ENCODE measurements at places on chromosomes 5 and 9.

GRCh38 chr9:113573046-113573958, 109.8 kb downstream of the RGS3 start:
- DNase-seq = no peak

DNA sequence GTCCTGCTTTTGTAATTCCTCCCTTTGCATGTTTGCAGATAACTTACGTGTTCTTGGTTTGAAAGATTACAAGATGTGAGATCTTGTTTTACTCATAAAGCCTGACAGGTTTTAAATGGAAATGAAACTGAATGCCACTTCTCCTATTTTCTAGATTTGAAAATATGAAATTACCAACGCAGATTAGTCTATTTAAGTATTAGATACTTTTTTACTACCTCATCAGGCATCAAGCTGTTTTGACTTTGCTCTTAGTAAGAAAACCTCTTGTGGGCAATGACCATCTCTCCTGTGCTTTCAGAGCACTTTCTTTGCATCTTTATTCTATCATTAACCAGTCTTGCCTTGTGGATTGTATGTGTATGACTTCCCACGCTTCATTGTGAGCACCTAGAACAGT, 3.5 kb downstream of the DMXL1 start:
- DNase-seq = no peak

GRCh38 chr9:132846918-132847515, 31.1 kb downstream of the AK8 start:
- no peak for DNase-seq

- no peak for DNase-seq
These were observed 368.1 kb downstream of the DTWD2 start for GRCh38 chr5:118620233-118620632.

GRCh38 chr9:107368696-107369095, 85.6 kb downstream of the RAD23B start:
- DNase-seq = no peak

GRCh38 chr5:40447438-40447837, 232.3 kb upstream of the PTGER4 start:
- no peak for DNase-seq

DNA sequence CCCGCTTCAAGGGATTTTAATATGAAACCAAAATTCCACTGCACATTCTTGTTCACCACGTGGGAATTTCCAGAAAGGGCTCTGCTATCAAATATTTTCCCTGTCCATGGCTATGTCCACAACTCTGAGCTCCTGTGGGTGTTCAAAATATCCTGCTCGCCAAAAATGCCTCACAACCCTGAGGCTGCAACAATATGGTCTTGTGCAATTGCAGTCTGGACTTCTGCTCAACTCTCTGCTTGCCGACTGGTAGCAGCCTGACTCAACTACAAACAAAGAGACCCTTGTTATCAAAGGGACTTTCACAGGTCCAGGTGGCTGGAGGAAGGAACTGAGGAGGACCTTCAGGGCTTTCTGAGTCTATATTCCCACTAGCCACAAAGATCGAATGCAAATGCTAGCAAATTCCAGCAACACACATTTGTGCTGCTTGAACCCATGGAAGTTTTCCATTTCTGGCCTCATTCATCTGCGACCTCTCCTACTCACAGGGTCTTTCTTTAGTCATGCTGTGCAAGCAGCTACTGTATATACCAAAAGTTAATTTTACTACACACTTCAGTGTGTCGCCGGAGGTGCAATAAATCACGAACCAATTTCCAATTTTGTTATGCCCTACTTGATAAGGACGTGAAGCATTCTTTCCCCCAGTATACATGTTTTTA, 169.2 kb upstream of the SLC30A5 start:
- DNase-seq = no peak

DNA sequence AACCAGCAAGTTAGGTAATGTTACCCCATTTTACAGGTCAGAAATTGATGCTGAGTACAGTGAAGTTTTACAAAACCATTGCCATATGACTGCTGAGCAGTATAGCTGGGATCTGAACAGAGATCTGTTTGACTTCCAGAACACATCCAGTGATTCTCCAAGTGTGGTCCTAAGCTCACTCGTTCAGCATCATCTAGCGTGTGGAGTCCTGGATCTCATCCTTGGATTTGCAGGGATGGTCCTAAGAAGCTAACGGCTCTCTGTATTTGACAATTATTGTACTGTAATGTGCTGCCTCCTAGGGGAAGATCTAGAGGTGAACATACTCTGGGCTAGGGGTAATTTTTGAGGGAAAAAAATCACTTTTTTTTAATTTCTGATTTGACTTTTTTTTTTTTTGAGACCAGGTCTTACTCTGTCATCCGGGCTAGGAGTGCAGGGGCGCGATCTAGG, 1.4 kb downstream of the SLC26A2 start:
- no peak for DNase-seq

GRCh38 chr9:135530146-135530545, 8.9 kb downstream of the LCN1 start:
- DNase-seq = no peak

DNA sequence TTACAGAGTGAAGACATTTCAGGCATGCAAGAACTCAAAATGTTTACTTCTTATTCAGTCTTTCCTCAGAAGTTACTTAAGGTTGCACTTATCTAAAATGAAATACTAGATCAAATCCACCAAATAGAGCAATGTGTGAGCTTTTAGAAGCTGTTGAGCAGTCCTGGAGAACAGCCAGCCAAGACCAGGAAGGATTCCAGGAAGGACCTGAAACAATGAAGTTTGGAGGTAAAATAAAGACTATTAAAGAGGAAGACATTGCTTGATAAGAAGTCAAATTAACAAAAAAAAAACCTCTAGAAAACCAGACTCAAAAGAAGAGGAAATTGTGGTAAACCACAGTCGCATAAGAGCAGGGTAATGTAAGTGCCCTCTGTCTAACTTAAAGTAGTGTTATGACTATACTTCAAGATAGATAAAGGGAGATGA, 156.2 kb upstream of the S1PR3 start:
- DNase-seq = no peak

- DNase-seq = no peak
These were observed 64.4 kb downstream of the C9orf85 start for GRCh38 chr9:71975833-71976232.

GRCh38 chr9:107309271-107309670, 26.2 kb downstream of the RAD23B start:
- DNase-seq = no peak

GRCh38 chr9:111828193-111828592, 33.5 kb upstream of the SHOC1 start:
- DNase-seq = no peak

DNA sequence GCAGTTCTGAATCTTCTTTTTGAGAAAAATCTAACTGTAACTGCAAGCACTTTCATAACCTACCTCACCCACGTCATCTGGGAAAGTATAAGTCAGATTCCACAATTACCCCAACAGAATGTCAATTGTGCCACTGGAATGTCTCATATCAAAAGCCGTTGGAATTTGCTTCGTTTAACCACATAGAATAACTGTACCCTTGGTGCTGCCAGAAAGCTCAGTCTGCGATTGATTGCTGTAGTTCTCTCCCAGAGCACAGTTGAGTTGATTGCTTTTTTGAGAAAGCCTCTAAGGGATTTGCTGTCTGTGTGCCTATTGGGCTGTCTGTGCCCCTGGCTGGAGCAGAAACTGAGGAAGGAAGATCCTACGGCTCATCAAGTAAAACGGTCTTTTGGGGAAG, 583.6 kb downstream of the TMEM38B start:
- DNase-seq = no peak

- DNase-seq = no peak
These were observed 45.9 kb downstream of the ANXA2R start for GRCh38 chr5:42994246-42994554.

DNA sequence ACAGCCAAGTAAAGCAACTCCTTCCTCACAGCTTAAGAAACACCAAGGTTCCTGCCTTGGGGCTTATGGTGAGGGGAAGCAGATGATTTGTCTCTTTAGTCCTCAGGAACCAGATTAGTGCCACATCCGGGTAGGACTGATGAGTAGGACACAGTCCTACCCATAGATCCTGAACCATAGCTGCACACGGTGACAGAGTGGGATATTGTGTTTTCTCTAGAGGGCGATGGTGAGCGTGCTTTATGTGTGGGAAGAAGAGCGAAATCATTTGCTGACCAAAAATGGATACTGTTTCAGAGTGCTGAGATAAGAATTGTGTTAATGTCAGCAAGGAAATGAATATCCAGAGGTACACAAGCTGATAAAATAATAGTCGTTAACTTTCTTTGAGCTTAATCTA, 209.0 kb upstream of the FBXL7 start:
- DNase-seq = no peak

DNA sequence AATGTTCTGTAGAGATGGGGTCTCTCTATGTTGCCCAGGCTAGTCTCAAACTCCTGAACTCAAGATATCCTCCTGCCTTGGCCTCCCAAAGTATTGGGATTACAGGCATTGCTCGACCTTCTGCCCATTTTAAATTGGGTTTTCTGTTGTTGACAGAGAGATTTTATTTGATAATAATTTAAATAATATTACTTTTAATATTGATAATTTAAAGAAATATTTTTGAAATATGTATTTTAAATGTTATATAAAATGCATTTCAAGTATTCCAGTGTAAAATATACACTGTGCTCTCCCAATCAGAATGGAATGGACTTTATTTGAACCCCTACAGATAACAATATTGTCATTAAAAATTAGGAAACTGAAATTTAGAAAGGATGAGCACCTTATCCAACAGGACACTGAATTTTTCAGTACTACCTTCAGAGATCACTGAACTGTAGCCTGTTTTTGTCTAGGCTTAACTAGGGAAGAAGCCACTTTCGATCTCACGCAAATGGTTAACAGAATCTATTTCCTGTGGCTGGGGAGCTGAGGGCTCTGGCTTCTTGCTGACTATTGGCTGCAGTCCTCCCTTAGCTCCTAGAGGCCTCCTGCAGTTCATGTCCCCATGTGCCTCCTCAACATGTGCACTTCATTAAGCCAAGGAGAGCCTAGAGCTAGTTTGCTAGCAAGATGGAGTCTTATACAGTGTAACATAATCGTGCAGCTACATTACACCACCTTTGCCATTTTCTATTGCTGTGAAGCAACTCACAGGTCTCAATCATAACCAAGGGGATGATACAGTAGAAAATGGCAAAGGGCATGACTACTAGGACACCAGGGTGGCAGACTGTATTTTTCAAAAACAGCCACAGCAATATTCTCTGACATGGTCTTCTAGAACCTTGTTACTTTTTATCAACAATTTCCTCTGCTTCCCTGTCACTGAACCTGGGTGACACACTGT, 150.0 kb downstream of the CDC42SE2 start:
- DNase-seq = no peak

DNA sequence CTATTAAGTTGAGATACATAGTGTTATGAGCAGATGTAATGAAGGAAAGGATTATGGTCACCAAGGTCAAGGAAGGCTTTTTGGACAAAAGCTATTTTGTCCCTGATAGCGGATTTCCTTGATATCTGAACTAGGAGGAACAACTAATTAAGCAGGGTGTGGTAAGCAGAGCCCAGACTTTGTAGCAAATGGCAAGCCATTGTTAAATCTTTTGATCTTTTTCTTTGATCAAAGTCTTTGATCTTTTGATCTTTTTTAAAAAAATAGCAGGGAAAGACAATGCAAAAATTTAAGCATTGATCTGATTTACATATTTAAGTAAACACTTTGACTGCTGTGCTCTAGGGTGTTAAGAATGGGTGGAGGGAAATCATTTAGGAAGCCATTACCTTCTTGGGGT, 1242.0 kb downstream of the MAT2B start:
- no peak for DNase-seq

DNA sequence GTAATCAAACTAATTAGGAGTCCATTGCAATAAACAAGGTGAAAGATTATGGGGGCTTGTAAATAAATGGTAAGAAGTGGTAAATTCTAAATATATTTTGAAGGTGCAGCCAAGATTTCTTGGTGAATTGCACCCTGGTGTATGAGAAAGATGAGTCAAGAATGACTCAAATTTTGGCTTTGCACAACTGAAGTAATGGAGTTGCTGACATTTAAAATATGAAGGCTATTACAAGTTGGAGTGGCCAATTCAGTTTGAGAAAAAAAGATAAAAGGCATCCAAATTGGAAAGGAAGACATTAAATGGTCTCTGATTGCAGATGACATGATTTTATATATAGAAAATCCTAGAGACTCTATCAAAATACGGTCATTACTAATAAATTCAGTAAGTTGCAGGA, 2330.6 kb downstream of the MAT2B start:
- DNase-seq = no peak

DNA sequence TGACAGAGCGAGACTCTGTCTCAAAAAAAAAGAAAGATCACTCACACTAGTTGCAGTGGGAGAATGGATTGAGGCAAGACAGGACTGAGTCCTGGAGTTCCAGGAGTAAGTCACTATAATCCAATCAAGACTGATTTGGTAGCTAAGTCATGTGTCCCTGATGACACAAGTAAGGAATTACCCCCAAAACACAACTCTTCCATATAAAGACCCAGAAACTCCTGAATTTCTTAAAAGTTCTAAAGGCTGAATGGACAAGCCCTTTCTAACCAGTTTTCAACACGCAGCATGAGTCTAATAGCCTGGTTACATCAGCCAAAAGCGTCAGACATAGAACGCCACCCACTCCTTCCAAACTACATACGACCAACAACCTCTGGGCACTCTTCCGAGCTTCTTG, 2.5 kb downstream of the ZFP62 start:
- DNase-seq = no peak

DNA sequence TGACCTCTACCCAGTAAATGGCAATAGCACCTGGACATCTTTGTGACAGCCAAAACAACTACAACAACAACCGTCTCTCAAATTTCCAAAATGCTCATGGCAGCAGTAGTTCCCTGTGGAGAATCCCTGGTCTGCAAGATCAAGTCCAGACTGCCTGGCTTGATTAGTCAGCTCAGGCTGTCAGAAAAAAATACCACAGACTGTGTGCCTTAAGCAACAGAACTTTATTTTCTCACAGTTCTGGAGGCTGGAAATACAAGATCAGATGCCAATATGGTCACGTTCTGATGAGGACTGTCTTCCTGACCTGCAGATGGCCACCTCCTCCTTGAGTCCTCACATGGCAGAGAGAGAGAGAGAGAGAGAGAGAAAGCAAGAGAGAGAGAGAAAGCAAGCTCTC, 52.3 kb upstream of the MOCS2 start:
- DNase-seq = no peak

DNA sequence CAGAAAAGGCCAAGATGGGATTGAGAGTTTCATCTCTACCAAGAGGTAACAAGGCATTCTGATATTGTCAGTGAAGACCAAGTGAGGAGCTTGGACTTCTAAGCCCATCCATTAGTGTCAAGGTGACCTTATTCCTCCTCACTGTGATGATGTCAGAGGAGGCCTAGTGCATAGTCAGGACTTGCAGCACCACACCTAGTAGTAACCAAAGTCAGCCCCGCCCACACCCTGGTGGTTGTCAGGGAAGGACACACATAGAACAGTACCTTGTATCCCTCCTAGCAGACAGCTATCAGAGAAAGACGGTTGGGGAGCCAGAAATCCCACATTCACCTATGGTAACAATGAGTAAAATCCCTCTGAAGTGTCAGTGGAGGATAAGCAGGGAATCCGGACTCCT, 111.7 kb downstream of the AP3B1 start:
- DNase-seq = peak; percentile 12
